ENCODE measurements at places on chromosomes 13 and 19.

DNA sequence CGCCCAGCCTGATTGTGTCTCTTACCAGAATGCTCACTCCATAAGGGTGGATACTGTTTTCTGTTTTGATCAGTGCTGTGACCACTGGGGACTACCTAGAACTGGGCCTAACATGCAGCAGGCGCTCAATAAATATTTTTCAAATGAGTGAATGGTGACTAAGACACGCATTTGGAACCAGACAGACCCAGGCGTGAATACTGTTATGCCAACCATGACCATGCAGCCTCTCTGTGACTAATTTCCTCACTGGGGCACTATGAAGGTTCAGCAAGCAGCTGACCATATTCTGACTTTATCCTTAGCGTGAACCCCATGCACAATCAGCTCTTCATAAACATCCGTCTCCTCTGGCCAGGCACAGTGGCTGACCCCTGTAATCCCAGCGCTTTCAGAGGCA lies 13.0 kb upstream of the SPC24 start:
- no peak for DNase-seq

DNA sequence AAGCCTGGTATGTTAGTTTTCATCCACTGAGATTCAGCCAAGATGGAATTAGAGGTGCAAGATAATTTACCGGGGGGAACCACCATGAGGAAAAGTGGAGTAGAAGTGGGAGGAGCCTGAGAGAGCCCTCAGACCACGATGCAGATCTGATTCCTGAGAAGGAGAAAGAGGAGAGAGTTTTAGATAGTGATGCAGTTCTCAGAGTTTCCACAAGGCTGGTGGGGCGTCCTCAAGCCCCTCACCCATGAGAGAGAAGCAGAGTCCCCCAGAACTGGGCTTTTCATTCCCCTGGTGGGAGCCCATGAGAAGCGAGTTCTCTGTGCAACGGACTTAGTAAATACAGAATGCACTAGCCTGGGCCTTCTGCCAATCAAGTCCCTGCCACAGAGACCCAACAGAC lies 18.1 kb downstream of the CEACAM5 start:
- no peak for DNase-seq

DNA sequence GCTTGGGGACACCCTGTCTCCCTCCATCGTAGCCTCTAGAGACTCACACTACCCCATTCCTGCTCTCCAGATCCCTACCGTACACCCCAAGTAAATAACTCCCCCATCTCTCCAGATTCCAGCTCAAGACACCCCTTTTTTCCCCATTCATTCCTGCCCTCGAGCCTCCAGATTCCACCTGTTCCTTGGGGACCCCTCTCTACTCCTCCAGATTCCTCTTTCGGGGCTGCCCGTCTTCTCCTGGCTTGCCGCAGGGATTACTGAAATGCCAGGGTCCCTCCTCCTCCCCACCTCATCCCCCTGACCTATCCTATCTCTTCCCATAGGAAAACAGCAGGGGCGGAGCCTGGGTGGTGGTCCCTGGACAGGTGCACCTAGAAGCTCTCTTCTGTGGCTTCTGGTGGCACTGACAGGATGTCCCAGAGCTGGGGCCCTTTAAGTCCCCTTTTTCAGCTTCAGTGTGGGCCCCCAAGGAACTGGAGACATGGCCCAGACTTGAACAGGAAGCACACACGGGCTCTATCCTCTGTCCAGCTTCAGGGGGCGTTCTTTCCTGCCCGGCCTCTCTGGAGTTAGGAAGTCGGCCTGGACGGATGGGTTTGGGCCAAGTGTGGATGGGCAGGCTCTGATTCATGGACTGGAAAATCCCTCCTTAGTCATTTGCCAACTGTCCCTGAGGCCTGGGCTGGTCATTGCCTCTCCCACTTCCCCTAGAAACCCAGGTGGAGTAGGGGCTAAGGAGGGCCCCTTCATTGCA lies 1.2 kb downstream of the ZSWIM4 start:
- no peak for DNase-seq

- DNase-seq, result no peak
These were observed 482.2 kb downstream of the SLITRK5 start for GRCh38 chr13:88153353-88153752.

DNA sequence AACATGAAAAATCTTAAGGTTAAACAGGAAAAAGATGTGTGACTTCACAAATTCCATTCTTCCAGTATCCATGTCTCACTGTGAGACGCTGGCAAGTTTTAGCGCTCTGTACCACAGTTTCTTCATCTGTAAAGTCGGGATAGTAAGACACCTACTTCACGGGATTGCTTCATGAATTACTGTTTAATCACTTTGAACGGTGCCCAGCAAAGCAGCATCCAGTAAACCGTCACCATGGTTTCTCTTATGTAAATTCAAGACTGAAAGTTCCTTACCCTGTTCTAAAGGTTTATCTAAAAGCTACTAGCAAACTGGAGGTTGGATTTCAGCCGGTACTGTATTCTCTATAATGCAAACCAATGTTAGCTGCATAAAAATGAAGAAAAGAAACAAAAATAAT lies 53.5 kb downstream of the KATNAL1 start:
- no peak for DNase-seq

GRCh38 chr13:112804374-112804773 lies 114.5 kb downstream of the ATP11A start:
- DNase-seq, result no peak

GRCh38 chr13:47233734-47234133 lies 336.9 kb upstream of the HTR2A start:
- no peak for DNase-seq

- DNase-seq, result peak; percentile 18
These were observed 534 bp upstream of the HPN start for GRCh38 chr19:35040826-35041547.

DNA sequence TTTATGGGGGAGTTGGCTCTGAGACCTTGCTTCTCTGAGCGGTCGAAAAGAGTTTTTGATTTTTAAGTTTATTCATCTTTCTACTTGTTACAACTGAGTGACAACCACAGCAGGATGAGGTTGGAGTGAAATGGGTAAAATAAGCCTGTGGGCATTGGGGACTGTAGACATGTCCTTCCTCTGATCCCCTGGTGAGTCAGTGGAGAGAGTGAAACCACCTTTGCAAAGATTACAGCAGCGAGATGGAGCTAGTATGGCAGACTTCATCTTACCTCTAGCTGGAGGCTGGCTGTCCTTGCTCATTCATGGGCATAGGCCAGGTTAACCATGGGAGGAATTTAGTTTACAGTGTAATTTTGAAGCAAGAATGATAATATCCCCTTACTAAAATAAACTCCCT lies 30.9 kb upstream of the PSG9 start:
- no peak for DNase-seq

DNA sequence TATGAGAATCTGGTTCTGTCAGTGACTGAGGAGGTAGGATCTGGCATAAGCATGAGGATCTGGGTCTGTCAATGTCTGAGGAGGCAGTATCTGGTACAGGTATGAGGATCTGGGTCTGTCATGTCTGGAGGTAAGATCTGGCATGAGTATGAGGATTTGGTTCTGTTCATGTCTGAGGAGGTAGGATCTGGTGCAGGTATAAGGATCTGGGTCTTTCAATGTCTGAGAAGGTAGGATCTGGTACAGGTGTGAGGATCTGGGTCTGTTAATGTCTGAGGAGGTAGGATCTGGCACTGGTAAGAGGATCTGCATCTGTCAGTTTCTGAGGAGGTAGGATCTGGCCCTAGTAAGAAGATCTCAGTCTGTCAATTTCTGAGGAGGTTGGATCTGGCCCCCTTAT lies 12.4 kb upstream of the PDCD2L start:
- no peak for DNase-seq

- DNase-seq, result no peak
These were observed 84.2 kb upstream of the RNF113B start for GRCh38 chr13:98261165-98261702.

- no peak for DNase-seq
These were observed 200.4 kb downstream of the DLEU7 start for GRCh38 chr13:50643060-50643459.

GRCh38 chr13:23443878-23444277 lies 10.4 kb upstream of the SACS start:
- DNase-seq, result no peak

- DNase-seq, result no peak
These were observed 82.4 kb downstream of the KCTD12 start for GRCh38 chr13:76803831-76804230.

DNA sequence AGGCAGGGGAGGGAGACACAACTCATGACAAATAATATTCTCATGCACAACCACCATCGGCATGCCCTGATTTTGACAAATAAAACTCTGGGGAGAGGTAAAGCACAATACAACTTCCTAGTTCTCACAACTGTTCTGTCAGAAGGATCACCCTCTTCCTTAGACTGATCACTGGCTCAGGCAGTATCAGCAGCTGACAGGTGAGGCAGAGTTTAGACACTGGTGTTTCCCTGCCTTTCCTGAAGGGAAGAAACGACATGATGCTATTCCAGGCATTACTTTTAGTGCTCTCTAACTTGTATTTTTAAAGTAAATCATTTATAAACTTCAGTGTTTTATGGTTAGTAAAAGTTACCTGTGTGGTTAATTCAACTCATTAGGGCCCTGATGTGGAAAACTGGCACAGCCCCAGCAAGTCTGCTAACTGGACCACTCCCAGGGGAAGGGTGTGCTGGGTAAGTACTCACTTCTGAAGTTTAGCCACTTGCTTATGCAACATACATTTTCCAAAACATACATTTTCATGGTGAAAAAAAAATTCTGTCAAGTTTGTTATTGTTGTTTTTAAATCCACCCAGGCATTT lies 82.8 kb downstream of the CRYL1 start:
- DNase-seq, result no peak

DNA sequence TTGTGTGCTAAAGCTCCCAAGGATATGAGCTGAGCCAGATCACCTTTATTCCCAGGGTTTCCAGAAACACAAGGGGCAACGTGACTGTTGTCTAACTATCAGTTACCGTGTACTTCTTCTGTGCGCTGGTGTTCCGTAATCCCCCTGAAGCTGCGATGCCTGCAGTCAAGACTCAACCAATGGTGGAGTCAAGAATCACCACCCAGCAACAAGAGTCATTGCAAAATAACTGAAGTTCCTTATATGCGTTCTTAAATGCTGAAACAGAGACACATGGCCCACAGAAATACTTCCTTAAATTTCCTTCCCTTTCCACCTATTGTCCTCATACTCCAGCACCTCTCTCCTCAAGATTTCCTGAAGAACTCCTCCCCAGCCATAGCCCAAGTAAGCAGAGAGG lies 200.2 kb downstream of the KATNAL1 start:
- no peak for DNase-seq

GRCh38 chr19:17441241-17442021 lies 7.0 kb downstream of the TMEM221 start:
- DNase-seq, result no peak

DNA sequence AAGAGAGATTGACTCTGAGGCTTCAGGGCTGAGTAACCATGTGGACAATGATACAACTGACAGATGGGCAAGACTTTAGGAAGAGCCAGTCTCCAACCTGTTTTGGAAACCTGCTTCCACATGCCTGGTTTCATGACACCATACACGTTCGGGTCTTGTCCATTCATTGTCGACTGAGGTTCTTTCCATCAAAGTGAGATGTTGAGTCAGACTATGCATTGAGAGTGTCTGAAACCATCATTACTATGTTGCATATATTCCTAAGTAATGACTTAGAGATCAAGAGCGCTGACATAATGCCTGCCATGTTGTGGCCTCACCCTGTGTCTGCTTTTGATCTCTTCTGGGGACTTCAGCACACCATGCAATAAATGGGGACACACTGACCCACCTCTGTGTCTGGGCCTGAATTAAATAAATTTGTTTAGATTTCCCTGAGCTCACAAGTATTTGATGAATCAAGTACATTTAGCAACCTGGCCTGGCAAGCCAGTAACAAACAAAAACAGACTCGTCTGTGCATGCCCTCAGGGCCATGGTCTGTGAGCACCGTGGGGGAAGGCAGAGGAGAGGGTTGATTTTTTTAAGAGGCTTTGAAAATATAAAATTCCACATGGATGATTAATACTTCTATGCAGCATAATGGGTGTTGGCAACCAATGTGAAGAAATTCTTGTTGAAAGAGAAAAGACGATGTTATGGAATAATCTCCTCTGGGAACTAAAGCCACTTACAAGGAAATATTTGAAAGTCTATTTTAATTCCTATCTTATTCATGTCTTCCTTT lies 49.9 kb upstream of the UBAC2 start:
- DNase-seq, result no peak

GRCh38 chr13:43036351-43037250 lies 13.2 kb downstream of the DNAJC15 start:
- DNase-seq, result no peak

- DNase-seq, result no peak
These were observed 1.2 kb downstream of the FRY start for GRCh38 chr13:32032759-32033158.

- no peak for DNase-seq
These were observed 121.2 kb downstream of the COL4A2 start for GRCh38 chr13:110428313-110428712.

DNA sequence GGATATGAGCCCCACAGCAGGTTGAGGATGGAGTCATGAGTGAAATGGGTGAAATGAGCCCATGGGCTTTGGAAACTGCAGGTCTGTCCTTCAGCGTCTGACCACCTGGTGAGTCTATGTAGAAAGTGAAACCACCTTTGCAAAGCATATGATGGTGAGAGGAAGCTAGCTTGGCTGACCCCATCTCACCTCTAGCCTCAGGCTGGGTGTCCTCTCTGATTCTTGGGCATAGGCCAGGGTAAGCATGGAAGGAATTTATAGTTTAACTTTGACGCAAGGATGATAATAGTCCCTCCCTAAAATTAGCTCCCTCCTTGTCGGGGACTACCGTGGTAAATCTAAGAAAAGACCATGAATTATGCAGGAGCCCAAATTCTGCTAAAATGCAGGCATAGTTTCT lies 16.8 kb upstream of the PSG9 start:
- DNase-seq, result no peak

- DNase-seq, result no peak
These were observed 8.4 kb downstream of the COL5A3 start for GRCh38 chr19:10001899-10002298.

- DNase-seq, result no peak
These were observed 10.2 kb downstream of the UTP14C start for GRCh38 chr13:52034616-52035226.

- no peak for DNase-seq
These were observed 66.9 kb downstream of the CYSLTR2 start for GRCh38 chr13:48720621-48721020.

- DNase-seq, result peak; percentile 19
These were observed 28.8 kb upstream of the TUBGCP3 start for GRCh38 chr13:112616586-112617362.

DNA sequence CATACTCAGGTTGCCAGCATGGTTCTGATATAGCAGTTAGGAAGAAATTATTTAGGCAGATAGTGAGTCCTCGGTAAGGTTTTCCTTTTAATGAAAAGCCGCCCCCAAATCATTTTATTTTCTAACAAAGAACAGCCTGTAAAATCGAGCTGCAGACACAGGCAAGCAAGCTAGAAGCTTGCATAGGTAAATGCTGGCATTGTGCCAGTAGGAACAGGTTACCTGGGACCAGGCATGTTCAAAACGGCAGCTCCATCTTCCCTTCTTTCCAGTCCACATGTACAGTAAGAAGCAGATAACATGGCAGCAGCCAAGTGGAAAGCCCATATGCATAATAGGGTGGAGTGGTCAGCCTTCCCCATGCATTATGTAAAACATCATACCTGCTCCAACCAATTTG lies 71.1 kb downstream of the UGGT2 start:
- no peak for DNase-seq

GRCh38 chr13:111187960-111188541 lies 72.9 kb downstream of the ARHGEF7 start:
- no peak for DNase-seq
